COR-L47 (cell line): ENCODE measurements at places on chromosomes 3 and 15.

DNA sequence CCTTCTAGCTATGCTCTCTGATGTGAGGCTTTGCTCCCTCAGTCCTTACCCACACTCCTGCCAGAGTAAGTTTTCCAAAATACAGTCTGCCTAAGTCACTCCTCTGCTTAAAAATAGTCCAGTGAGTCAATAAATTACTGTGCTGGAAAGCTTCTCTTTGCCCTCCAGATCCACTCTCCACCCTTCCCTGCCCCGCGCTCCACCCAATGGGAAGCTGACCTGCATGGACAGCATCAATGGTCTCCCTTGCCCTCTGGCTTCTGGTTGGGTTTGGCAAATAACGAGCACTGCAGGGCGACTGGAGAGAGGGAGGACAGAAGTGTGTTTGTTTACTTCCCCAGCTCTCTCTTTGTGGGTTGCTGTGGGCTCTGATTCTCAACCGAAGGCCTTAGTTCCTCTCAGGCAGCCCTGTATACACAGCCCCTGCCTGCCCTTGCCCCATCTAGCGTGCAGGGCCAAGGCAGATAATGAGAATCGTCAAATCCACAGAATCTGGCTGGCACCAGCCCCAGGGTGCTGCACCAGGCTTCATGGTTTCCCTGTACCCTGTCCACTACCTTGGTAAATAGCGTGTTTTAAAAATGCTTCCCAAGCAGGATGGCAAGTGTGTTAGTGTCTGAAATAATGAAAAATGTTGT is 110.4 kb downstream of the ADAMTSL3 start:
- no peak for DNase-seq

DNA sequence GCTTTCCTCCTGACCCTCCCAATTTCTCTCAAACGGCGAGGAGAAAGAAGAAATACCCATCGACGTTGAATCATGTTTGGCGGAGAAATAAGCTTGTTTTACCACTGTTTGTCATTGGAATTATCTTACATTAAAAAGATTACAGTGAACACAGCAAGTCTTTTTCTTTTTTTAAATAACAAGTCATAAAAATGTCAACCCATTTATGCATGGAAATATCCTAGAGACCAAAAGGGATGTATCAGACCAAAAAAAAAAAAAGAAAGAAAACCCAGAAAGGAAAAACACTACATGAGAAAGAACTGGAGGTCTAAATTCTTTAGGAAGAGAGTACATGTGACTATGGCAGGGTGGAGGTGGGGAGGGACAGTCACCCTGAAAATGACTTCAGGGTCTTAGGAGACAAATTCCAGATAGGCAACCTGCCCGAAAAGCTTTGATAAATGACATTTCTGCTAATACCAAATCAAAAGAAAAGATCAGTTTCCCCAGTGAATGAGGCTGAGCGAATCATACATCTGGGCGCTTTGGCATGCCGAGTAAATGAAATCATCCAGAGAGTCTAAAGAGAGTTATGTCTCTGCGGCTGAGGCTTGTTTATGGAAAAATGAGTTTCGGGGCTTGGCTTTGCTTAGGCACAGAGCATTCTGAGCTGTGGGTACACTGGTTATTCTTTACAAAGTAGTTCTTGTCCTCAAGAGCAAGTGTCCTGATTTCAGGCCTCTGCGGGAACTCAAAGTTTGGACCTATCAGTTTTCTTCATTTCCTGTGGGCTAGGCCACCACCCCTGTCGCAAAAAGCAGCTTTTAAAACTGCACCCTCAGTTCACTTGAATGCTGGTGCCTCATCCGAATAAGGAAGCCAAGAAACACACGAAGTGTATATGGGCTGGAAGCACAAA is 110.1 kb upstream of the TGFBR2 start:
- DNase-seq, result no peak

GRCh38 chr15:88255484-88256278 is 858 bp downstream of the NTRK3 start:
- DNase-seq, result peak; percentile 8

GRCh38 chr15:74696398-74696729 is 540 bp upstream of the EDC3 start:
- DNase-seq, result no peak

- no peak for DNase-seq
Measured at GRCh38 chr3:140274429-140274828, 339.4 kb downstream of the CLSTN2 start.

DNA sequence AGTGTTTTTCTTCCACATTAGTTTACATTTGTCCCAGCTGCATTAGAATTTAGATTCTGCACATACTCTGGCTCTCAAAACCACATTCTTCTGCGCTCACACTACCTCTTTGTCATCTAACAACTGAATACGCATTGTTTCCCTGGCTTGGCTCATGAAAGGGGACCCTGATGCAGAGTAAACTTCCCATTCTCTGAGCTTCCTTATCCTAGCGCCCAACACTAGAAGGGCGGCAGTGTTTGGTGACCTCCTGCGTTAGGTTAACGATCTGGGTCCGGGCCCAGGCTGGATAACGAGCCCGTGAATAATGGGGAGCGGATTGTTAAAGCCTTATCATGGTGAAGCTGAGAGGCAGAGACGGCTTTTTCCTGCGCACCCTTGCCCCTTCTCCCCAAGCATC is 63.9 kb downstream of the ETV5 start:
- no peak for DNase-seq

GRCh38 chr3:56683122-56683817 is at the start of gene TASOR:
TSS of gene TASOR (minus strand) at chr3:56683265. CDS start at chr3:56683006, 259 bp downstream.
- DNase-seq, result peak; percentile 54

DNA sequence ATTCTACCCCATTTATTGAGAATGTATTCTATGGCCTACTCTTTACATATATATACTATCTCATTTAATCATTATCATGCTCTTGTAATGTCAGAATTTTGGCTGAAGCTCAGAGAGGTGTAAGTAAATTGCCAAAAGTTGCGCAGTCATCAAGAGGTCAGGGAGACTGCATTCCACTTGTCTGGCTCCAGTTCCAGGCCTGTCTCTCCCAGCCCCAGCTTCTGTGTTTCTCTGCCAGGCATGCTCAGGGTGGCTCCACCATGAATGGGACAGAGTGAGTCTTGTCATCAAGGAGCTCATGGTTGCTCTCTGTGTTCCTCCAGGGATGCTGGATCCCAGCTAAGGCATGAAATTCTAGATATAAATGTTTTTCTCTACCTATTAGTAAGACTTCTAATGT is 635.1 kb upstream of the MDFIC2 start:
- no peak for DNase-seq

- no peak for DNase-seq
Measured at GRCh38 chr3:161035711-161036110, 69.4 kb downstream of the B3GALNT1 start.

GRCh38 chr3:46367811-46368210 is 2.9 kb upstream of the CCR5 start:
- no peak for DNase-seq

DNA sequence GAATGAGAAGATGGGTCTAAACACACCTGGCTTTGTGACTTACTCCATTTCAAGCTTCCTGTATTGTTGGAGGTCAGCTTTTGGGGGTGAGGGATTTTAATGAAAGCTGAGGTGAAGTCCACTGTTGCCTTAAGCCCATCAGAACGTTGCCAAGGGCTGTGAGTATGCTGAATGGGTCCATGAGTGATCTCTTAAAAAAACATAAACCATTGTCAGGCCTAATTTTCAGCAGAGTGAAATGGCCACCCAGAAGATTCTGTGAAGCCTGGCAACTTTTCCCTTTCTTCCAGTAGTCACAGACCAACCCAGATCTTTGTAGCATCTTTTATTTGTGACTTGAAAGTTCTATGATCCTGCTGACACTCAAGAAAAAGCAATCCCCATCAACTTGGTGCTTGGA is 87.0 kb downstream of the SMAD3 start:
- no peak for DNase-seq

- no peak for DNase-seq
Measured at GRCh38 chr3:33315826-33316225, 38.6 kb downstream of the FBXL2 start.

GRCh38 chr15:90813796-90814190 is 54.6 kb upstream of the FURIN start:
- peak; percentile 74 for DNase-seq

- no peak for DNase-seq
Measured at GRCh38 chr3:177349384-177349783, 152.1 kb upstream of the TBL1XR1 start.

DNA sequence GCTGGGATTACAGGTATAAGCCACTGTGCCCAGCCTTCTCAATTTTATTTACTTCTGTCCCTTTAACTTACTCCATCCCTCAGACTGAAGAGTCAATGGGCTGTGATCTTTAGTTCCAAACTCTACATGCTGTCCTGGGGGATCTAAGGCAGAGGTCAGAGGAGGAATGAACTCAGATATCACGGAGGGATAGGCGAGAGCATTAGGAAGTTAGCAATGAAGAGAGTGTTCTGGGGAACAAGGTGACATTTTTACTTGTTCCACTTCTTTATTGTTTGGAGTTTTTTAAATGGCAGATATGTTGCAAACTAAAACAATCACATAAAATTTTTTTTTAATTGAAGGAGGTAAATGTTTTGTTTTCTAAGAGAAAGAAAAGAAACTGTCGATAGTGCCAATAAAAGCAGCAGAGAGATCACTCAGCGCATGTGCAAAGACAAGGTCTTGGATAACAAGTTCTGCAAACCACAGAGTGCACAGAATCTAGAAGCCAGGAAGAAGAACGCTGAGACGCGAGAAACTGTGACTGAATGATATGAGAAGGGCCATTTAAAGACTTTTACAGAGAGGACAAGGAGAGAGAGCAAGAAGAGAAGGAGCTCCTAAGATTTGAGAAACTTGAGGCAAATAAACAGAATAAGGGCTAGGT is 10.8 kb upstream of the CA12 start:
- no peak for DNase-seq

- no peak for DNase-seq
Measured at GRCh38 chr3:81753416-81754027, 7.9 kb downstream of the GBE1 start.
